ENCODE measurements at places on chromosomes 6 and 20.

GRCh38 chr6:8785223-8785622, 349.9 kb upstream of the SLC35B3 start:
- no peak for DNase-seq

GRCh38 chr6:141735126-141735525, 397.6 kb upstream of the GJE1 start:
- DNase-seq: no peak

DNA sequence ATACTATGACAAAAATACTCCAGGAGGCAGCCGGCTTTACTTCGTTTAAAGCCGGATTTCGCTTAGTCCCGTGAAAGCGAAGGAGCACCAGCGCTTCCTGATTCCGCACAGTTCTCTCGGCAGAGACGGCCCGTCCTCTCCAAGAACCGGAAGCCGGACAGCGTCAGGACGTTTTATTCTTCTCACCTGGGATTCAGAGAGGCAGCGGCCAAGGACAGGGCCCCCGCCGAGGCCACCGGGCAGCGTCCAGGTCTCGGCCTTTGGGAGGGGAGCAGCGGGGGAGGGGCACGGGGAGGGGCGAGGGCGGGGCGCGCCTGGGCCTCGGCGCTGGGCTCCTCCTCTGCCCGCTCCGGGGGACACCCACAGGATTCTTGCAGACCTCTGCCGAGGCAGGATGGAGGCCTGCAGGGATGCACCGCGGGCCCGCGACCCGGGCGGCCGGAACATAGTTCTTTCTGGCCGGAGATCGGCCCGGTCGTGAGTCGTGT, 2.8 kb upstream of the DIDO1 start:
- DNase-seq: no peak

DNA sequence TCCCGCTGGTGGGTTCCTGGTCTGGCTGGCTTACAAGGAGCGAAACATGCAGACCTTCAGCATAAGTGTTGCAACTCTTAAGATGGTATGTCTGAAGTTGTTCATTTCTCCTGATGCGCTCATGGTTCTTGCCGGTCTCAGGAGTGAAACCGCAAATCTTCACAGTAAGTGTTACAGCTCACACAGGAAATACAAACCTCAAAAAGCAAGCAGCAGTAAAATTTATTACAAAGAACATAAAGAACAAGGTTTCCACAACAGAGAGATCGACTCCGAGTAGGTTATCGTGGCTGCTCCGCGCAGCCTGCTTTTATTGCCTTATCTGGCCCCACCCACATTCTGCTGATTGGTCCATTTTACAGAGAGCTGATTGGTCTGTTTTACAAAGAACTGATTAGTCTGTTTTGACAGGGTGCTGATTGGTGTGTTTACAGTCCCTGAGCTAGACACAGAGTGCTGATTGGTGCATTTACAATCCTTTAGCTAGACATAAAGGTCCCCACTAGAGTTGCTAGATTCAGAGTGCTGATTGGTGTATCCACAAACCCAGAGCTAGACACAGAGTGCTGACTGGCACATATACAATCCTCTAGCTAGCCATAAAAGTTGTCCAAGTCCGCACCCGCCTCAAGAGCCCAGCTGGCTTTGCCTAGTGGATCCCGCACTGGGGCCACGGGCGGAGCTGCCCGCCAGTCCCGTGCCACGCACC, 39.2 kb downstream of the TRIM27 start:
- no peak for DNase-seq

DNA sequence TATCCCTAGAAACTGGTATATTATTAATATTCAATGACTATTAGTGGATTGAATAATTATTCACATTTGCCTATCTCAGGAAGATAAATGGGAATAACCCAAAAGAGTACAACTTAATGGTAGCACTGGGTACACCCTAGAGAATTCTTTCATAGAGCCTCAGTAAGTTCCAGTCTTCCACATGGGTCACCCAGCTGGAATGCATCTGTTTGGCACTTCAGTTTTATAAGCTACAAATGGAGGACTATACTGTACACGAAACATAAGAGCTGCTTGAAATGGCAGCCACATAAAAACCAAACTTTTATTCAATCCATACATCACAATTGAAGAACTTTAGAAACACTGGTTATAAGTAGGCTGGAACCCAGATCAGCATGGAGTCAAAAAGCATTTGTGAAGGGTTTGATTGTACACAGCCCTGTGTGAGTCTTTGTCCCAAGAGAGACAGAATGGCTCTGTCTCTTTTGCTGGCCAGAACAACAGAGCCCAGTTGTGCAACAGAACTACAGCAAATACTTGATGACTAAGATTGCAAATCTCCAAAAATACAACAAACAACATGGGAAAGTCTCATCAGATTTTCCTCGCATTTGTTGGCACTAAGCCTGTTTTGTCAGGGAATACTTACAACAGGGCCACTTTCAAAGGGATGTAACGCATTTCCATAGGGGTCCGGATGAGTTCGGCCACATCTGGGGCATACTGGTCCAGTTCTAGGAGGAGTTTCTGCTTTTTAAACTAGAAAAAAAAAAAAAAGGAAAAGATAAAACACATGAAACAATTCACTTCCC, 39.5 kb downstream of the PIGU start:
- DNase-seq: peak; percentile 94

- no peak for DNase-seq
Measured at GRCh38 chr20:63563225-63563935, 9.4 kb downstream of the FNDC11 start.

DNA sequence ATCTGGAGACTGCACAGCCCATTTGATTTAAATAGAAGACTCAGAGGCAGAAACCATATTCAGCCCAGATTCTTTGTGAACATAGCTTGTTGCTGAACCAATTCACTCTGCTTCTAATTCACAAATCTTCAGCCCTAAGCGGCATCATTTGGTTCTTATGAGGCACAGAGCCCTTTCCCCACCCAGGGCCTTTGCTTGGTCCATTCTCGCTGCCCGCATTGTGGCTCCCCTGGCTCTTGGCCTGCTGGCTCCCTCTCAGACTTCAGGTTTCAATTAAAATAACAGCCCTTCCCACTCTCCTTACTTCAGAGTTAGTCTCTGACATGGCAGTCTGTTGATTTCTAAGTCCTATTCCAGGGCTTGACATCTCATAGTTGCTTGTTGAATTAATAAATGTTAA, 9.4 kb upstream of the TMEM14A start:
- no peak for DNase-seq

DNA sequence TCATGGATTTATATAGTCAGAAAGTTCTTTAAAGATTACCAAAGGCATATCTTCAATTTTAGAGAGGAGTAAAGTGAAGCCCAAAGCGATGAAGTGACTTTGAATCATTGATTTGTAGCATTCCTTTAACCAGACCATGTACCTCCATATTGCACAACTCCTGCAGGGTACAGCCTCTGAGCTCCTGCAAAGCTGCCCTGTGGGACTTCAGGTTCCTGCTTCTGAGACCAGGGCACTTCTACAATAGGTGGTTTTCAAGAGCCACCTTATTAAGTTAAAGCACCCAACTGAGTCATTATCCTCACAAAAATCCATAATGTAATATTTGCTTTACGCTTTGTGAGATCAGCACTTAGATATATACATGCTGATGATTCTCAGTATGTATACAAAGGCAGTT, 270.7 kb upstream of the RGS17 start:
- DNase-seq: no peak

DNA sequence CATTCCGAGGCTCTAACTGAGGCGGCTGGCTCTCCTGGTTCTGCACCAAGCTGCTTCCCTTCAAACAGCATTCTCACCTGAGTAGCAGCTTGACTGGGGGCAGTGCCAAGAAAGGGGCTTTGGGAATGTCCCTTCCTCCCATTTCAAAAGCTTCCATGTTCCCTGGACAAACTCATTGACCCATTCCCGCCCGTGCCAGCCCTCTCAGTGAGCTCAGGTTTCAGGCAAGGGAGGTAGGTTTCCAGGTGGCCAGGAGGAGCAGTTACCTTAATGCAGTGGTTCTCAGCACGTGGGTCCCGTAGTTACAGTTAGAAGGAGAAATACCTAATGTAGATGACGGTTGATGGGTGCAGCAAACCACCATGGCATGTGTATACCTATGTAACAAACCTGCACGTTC, 135.2 kb downstream of the ELOVL4 start:
- no peak for DNase-seq

- no peak for DNase-seq
Measured at GRCh38 chr6:33428224-33428965, 8.5 kb downstream of the SYNGAP1 start.

- no peak for DNase-seq
Measured at GRCh38 chr20:6664574-6664973, 102.9 kb upstream of the BMP2 start.

DNA sequence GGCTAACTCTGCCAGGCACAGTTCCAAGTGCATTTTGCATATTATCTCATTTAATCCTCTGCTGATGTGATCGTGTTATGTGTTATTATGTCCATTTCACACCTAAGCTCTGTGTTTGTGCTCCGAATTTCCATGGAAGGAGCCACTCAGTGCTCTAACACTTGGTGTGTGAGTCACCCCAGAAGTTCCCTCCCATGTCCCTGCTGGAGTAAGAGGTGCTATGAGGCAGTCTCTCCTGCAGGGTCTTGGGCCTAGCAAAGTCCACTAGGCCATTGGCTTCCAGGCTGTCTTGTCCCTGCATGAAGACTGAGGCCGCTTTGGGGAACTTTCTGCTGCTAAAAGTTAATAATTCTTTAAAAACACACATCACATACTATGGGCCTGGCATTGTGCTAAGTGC, 405.9 kb upstream of the SULF2 start:
- no peak for DNase-seq

GRCh38 chr6:125193208-125193607, 39.6 kb downstream of the TPD52L1 start:
- DNase-seq: no peak

- no peak for DNase-seq
Measured at GRCh38 chr6:28269492-28269891, 2.5 kb downstream of the ZSCAN26 start.

GRCh38 chr6:22892452-22892851, 323.1 kb downstream of the HDGFL1 start:
- DNase-seq: no peak

DNA sequence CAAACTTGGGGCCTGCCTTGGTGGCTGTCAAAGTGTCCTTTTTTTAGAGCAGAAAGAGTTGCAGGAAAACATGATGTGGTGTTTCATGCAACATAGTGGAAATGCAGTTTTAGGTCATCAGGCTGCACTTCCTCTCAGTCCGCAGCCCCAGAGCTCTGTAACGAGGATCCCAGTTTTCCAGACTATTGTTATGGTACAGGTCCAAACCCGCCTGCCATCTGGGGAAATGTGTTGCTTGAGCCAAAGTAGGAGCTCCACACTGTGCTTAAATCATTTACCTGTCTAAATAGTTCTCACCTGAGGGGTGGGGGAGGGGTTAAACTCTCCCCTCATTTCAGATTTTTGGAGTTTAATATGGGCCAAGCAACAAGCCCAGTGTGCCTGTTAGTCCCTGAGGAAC, 59.8 kb downstream of the GOPC start:
- DNase-seq: no peak

DNA sequence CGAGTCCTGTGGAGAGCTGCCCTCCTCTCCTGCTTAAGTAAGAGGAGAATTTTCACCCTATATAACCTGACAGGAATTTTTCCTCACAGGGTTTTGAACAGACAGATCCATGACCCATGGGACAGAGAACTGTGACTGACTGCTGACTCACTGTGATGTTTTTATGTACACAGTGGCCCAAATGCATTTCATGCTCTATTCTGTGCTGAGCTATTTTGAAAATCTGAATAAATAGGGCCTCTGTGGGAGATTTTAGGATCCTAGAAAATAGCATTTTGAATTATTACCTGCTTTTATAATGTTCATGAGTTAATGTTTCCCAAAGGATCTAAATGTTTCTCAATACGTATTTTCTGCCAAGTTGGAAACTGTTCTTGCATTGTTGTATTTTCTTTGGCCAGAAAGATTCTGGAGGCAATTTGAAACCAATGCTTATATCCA, 577.4 kb downstream of the HTR1B start:
- DNase-seq: no peak

DNA sequence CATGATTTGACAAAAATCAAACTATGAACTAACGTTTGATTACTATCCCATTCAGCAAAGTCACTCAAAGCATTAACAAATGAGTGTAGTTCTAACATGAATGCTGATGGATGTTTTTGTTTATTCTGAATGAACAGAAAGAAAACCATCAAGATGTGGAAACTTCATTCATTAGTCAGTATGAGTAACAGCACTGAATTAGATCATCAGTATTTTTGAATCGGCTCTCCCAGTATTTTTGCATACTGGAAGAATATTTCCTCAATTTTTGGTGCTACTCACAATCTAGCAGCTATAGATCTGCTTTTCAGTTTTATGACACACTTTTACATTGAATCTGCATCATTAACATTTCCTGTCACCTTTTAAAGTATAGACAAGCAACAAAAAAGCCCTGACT, 63.8 kb upstream of the CD83 start:
- DNase-seq: no peak

DNA sequence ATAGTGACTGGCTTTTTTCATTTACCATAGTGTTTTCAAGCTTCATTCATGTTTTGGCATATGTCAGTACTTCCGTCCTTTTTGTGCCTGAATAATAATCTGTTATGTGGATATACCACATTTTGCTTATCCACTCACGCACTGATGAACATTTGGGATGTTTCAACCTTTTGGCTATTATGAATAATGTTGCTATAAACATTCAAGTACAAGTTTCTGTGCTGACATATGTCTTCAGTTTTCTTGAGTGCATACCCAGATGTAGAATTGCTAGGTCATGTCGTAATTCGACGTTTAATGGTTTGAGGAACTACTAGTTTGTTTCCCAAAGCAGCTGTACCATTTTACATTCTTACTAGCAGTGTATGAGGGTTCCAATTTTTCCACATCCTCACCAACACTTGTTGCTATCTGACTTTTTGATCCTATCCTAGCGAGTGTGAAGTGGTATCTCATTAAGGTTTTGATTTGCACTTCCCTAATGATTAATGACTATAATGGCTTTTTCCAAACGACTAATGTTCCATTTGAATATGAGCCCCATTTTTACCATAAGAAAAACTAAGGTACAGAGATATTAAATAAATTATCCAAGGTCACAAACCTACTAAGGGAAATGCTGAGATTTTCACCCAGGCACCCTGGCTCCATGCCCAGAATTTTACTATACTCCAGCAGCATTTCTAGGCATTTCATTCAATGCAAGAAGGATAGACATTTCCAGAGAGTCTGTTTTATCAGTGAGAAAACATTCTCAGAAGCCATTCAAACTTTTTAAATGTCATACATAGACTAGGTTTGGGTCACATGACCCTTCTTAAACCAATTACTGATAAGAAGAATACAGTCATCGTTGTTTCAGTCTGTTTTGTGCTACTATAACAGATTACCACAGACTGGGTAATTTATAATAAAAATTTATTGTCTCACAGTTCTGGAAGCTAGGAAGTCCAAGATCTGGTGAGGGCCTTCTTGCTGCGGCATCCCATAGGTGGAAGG, 71.1 kb upstream of the RUNX2 start:
- no peak for DNase-seq

- DNase-seq: no peak
Measured at GRCh38 chr20:41654884-41655283, 36.7 kb upstream of the CHD6 start.

- DNase-seq: no peak
Measured at GRCh38 chr6:60952500-60952899, 1333.5 kb downstream of the KHDRBS2 start.

All from hippocampal formation (tissue), 2 donors.